ENCODE measurements at places on chromosomes 4 and X.

GRCh38 chr4:187302457-187303150 lies 578.9 kb upstream of the FAT1 start:
- DNase-seq, result no peak

DNA sequence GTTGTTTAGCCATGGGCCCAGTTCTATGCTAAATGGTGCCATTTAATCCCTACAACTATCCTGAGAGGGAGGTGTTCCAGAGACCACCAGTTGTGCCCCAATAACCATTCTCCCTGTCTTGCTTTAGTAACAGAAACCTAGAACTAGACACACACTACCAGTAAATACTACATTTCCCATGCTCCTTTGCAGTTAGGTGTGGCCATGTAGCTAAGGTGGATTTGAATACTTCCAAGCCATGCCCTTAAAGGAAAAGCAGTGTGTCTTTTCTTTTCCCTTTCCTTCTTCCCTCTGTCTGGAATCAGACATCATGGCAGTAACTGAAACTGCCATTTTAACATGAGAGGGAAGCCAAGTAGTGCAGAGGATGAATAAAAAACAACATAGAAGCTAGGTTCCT lies 90.9 kb upstream of the TMEM33 start:
- DNase-seq, result no peak

GRCh38 chr4:112765317-112765974 lies 128.5 kb downstream of the LARP7 start:
- peak; percentile 11 for DNase-seq

DNA sequence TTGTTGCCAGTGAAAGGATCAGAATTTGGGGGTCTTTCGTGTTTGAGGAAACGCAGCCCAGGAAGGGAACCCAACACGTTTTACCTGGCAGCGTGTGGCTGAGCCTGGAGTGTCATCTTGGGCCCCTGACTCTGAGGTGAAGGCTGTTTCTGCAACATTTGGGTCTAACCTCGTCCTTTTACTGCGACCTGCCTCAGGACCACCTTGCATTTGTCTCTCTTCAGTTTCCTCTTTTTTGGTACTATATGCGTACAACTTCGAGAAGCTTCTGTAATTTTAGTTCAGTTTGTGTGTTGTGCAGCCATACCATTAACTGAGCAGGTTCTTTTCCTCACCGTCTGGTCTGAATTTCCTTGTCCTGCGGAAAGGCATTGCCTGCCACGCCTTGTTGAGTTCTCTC lies 61.5 kb downstream of the TMEM131L start:
- DNase-seq, result no peak

DNA sequence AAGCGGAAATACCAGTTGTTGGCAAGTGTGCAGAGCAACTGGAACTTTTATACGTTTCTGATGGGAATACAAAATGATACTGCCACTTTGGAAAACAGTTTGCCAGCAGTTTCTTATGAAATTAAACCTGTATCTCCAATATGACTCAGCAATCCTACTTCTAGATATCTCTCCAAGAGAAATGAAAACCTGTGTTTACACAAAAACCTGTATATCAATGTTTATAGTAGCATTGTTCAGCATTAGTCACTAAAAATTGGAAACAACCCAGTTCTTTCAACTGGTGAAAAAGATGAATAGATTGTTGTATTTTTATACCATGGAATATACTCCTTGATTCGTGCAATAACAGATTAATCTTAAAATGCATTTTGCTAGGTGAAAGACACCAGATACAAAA lies 26.8 kb downstream of the ATP7A start:
- DNase-seq, result no peak

GRCh38 chr4:94577136-94577535 lies 125.4 kb downstream of the PDLIM5 start:
- peak; percentile 38 for DNase-seq

- no peak for DNase-seq
Measured at GRCh38 chr4:101328063-101328602, 19.2 kb downstream of the PPP3CA start.

- no peak for DNase-seq
Measured at GRCh38 chr4:105751718-105752299, 43.2 kb downstream of the GSTCD start.

DNA sequence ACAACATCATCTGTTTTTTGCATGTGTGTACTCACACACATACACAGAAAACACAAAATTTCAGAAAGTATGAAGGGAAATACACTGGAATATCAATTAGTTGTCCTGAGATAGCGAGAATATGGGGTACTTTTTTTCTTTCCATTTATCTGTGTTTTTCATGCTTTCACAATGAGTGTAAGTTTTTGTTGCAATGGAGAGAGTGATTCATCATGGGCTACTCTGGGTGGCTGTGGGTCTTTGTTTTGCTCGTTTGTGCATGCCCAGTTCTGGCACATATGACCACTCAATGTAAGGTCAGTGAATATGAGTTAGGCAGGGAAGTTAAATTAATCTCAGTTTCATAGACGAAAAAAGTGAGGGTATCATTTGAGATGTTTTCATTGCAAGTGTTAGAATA lies 26.9 kb downstream of the XK start:
- no peak for DNase-seq

DNA sequence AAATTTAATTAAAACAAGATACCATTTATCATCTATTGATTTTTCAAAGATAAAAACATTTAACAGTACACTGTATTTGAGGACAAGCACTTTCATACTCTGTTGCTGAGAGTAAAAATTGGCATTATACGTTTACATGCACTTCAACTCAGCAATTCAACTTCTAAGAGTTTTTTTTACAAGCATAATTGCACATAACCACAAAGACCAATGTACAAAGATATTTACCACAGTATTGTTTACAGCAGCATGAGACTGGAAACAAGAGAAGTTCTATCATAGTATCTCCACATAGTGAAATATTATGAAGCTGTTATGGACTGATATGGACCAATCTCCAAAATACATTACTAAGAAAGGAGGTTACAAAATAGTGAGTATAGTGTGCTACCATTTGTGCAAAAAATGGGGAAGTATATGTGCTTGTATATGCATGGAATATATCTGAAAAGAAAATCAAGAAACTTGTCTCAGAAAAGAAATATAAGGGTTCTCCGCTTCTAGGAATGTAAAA lies 10.9 kb downstream of the GAB3 start:
- DNase-seq, result no peak

DNA sequence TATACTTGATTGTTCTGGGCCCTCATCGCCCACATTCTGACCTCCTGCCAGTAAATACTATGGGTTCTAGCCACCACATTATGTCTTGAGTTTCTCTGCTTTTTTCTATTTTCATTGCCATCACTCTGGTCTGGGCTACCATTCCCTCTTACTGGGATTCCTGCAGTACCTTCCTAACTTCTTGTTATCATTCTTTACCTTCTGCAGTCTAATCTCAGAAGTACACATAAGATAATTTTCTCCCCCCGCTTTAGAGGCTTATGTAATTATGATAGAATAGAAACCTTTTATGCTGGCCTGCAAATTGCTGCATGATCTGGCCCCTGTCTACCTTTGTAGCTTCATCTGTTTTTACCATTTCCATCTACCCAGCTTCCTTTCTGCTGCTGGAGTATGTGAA lies 19.2 kb downstream of the STIM2 start:
- DNase-seq, result no peak

DNA sequence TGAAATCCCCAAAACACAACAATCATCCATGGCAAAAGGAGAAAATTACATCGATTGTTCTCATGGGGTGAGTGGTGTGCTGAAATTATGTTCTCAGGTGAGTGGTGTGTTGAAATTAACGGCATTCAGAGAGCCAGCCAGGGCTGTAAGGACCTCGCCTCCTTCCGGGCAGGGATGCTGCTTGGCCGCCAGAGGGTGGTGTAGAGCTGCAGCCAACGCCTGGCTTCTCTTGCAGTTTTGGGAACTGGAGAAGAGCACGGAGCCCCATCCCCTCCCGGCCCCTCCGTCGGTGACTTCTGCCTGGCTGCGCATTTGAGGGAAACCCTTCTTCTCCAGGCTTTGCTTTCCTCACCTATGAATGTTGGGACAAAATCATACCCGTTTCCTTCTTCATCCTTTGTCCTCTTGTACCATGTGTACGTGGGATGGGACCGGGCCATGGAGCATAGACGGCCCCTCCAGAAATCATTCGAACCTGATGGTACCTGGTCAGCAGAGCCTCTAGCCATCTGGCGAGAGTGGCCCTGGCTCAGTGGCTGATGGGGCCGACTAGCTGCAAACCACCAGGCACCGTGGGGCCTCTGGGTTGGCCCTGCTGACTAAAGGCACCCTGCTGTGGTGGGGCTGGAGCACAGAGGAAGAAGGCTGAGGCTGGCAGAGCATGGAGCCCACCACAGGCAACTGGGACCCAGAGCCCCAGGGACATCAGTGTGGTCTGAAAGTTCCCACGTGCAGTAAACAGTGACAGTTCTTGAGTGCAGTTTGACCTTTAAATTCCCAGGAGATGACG lies 28.4 kb downstream of the TRMT44 start:
- DNase-seq, result peak; percentile 5

GRCh38 chr4:150280081-150280895 lies 202.0 kb downstream of the DCLK2 start:
- no peak for DNase-seq

GRCh38 chrX:39730662-39731329 lies 367.0 kb downstream of the BCOR start:
- DNase-seq, result no peak

DNA sequence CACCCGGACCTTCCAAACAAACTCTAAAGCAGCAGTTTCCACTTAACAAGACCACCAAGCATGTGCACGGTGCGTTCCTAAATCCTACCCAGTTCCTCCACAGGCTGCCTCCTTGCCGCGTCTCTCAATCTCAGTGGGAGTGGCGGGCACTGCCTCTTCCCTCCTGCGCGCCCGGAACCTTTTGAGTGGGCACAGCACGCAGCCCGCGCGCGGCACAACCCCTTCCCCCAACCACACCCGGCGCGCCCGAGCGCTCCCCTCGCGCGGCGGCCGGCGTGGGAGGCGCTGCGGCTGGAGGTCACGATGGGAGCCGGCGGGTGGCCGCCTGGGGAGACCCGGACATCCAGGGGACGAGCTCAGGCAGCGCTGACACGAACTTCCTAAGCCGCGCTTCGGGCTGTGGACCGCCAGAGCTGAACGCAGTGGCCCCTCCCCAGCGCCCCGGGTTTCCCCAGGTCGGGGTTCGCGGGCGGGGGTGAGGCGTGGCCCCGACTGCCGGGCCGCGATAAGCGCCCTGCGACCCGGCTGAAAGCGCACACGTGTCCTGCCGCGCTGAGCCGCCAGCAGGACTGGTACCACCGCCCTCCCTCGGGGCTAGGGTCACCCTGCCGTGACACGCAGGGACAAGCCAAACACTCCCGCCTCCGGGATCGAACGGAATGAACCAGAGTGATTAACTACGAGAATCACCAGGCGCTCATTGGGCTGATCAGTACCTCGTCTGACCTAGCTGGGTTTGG lies at the start of gene ABCG2:
ABCG2 (minus strand) TSS at position 151 of the 740 bp plus-strand sequence. CDS start 18,644 bp downstream, outside the sequence.
- peak; percentile 25 for DNase-seq

GRCh38 chr4:112130906-112131305 lies 14.3 kb upstream of the FAM241A start:
- no peak for DNase-seq

- no peak for DNase-seq
Measured at GRCh38 chr4:95426455-95426854, 122.3 kb downstream of the UNC5C start.

DNA sequence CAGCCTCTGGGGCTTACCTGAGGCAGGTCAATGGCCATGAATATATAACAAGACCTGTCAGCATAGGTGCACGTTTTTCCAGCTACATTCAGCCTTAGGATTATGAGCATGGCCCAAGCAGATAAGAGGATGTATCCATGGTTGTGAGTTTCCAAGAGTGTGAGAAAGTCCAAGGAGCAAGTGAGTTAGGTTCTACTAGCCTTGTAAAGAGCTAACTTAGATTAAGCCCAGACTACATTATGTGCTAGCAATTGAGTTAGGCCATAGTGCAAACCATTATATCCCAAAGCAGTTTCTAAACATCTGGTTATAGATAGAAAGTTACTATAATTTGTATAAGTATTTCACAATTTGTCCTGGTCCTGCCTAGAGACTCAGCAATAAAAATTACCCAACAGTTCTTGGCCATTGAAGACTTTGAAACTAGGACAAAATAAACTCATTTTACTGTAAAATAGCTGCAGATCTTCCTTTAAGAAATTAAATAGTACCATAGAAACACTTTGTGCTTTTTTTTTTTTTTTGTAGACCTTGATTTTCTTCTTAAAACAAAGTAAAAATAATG lies 312.0 kb downstream of the CAMK2D start:
- no peak for DNase-seq
